ENCODE measurements at places on chromosomes 4 and X. TPM values are rescaled to one million over a fixed set of nuclear protein-coding genes. Genes with fewer than 3 reads are reported as not detected.

GRCh38 chr4:175910700-175911099 is 98.6 kb upstream of the GPM6A start:
- DNase-seq: no peak

DNA sequence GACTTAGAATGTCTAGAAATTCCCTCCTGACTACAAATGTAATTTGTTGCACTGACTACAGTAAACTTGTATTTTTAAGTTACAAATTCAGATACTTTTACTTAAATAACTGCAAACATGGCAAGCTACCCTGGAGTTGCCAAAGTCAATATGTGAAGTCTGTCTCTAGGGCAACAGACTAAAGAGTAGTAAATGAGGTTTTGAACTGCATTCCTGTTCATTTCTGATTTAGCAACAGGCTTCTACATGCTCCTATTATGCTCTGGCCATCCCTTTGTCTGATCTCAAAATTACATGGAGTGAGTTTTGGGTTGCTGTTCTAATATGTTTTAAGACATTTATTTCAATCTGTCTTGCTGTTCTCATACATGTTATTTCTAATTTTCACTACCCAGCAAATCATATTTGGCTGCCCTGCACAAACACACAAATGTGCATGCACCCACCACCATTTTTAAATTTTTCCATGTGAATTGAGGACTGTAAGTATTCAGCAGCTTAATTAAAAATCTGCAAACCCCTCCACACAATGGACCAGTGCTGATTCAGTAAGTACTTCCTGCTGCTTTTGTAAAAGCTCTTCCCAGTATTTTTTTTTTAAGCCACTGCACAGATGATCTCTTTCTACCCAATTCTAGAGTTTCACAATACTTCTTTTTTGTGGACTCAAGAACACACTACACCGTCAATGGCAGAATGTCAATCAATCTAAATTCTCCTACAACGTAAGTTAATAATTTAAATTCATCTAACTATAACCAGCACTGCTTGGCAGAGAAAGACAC is 26.7 kb downstream of the SH3RF1 start:
- DNase-seq: no peak

- DNase-seq: no peak
Measured at GRCh38 chrX:148976571-148977400, 476.4 kb downstream of the AFF2 start.

- DNase-seq: no peak
Measured at GRCh38 chr4:6489927-6490326, 17.5 kb upstream of the PPP2R2C start.

DNA sequence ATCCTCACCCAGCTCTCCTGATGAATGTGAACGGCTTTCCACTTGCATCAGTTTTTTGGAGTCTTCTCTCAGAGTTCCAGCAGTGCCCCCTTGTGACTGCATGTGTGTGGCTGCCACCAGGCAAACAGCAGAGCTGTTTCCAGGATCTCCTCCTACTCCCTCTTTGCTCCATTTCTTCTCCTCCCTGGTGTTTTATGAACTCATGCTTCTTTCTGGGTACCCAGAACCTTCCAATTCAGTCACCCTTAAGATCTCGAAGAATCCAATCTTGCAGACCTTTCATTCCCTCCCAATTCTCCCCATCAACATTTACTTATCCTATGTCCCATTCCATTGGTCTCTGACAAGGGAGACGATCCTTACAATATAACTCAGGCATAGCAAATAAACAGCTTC is 6.8 kb upstream of the TCEANC start:
- no peak for DNase-seq

DNA sequence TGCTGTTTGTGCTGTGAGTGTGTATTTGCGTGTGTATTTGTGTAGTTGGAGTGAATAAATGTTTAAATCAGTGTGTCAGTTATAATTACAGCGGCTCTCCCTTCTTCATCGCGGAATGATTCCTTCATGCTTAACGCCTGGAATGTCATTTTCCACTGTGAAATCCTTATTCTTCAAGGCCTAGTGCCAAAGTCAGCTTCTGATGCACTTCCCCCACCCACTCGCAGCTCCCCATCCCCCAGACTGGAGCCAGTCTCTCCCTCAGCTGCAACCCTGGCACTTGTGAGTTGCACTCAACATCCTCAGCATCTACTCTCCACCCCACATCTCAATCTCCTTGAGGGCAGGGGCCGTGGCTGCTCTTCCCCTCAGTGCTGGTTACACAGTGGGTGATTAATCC is 583.0 kb downstream of the BCOR start:
- DNase-seq: no peak

DNA sequence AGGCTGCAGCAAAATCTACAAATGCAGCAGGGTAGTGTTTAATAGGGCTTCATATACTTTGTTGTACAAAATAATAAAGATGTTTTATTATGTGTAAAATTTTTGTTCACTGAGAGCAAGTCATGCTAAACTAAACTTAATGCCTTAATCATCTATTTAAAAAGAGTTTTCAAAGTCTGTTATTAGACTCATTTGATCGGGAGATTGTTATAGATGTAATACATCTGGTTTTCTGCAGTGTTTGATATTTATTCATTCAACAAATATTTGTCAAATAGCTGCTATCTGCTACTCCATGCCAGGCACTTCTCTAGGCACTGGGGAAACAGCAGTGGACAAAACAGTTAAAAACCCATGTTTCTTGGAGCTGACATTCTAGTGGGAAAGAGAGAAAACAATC is 233.6 kb downstream of the FMR1NB start:
- DNase-seq: no peak

DNA sequence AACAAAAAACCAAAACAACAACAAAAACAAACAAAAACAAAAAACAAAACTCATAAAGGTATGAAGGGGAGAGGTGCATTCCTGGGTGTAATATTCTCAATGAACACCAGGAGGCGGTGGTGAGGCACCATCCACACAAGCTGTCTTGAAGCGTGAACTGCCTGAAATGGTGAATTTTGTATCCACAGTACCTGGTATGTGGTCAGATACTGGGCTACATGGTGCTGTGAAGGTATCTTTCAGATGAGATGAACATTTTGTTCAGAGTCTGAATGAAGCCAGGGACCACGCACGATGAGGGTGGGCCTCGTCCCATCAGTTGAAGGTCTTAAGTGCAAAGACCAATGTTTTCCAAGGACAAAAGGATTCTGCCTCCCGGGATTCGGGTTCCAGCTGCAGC is 58.5 kb downstream of the ASMT start:
- DNase-seq: no peak

DNA sequence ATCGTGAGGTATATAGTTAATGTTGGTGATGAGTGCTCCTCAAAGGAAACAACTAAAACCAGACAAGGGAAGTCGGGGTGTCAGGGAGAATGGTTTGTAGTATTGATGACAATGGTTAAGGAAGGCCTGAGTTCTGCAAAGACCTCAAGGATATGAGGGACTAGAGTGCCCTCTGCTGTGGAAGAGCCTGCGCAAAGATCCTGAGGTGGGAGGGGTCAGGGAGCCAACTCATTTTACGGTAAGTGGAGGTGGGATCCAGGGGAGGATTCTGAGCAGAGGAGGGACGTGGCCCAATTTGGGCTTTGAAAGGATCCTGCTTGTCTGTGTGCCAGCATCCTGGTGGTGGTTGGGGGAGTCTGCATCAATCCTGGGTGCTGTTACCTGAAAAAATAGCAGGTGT is 11.3 kb downstream of the UBA1 start:
- DNase-seq: no peak

- peak; percentile 87 for DNase-seq
Measured at GRCh38 chr4:184263910-184264732, 46.4 kb upstream of the ENPP6 start.

DNA sequence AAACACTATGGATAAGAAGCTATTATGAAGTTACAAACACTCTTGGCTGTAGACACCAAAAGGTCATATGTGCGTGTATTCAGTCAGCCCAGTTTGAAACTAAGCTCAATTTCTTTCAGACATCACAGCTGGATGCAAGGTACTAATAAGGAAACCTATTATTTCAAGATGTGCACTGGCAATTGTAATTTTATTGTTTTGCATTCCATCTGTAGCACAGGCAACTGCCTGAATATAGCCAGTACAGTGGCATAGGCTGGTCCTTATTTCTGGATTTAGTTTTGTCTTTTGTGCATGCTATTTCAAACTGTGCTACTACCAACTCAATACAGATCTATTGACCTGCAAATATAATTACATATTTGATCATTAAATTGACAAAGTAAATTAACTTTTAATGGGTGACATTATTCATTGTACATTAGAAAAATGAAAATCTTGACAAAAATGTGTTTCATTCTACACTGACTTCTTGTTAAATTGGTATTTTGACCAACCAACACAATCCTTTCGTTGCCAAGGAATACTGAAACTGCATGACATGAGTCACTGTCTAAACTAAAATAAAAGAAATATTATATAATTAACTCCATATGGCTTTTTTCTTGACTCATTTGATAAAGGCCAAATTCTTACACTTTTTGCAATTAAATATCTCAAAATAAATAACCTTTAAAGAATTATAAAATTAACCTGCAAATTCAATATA is 594.3 kb upstream of the ADGRL3 start:
- DNase-seq: no peak

GRCh38 chrX:8743126-8743732 is 11.3 kb upstream of the ANOS1 start:
- no peak for DNase-seq

GRCh38 chrX:106698693-106699092 is 27.8 kb upstream of the RNF128 start:
- no peak for DNase-seq

GRCh38 chr4:73822389-73822788 is 14.1 kb upstream of the CXCL6 start:
- no peak for DNase-seq

DNA sequence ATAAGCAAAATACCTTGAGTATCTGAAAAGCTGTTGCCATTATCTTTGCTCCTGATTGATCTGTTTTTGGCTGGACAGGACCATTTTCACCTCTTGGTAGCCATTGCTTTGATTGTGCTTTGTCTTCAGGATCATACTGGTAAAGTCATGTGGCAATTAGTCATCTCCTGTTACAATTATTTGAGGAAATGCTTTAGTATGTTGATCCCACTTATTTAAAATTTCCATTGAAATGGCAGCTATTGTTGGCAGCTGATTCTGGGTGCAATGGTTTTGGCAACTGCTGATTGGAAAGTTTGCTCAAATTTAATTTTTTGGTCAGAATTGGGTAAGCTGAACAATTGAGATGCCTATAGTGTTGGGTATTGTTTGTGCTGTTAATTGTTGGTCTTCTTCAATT is 238.3 kb upstream of the TLL1 start:
- DNase-seq: no peak

The UTP3 gene
- total RNA-seq: 19.3 TPM

The DHRSX gene
- total RNA-seq: 39.0 TPM

The CENPVL2 gene
- not detected for total RNA-seq

The NLRP2B gene
- total RNA-seq: 0.66 TPM

The ADAMTS3 gene
- total RNA-seq: 5.6 TPM

The FATE1 gene
- total RNA-seq: not detected

The SPANXD gene
- total RNA-seq: not detected

The WDR17 gene
- 2.6 TPM for total RNA-seq

The SOX3 gene
- not detected for total RNA-seq

The SPARCL1 gene
- 368 TPM for total RNA-seq
